ENCODE measurements at places on chromosomes 13 and 19.

GRCh38 chr13:36345438-36346221 lies 564 bp downstream of the SPART start:
- DNase-seq: no peak

GRCh38 chr19:17020385-17020784 lies 6.2 kb downstream of the CPAMD8 start:
- DNase-seq: no peak

- no peak for DNase-seq
These were observed 9.0 kb downstream of the SLC25A15 start for GRCh38 chr13:40798380-40798779.

DNA sequence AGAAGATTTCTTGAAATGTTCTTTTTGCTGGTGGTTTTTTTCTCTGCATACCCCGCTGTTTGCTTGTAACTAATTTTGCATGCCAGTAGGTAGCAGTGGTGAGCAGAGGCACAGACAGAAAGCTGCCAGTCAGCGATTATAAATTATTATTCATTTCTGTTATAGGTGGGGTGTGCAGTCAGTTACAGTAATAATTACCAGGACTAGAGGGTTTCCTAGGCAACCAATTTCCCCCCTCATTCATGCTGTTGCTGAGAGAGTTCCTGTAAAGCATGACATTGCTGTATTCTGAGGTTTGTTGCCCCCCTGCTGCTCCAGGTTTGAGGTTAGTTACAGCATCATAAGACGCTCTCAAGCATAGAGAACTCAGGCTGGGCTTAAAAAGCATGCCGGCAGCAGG lies 104.5 kb downstream of the URI1 start:
- DNase-seq: peak; percentile 26

GRCh38 chr19:43790587-43790986 lies 9.8 kb upstream of the KCNN4 start:
- peak; percentile 14 for DNase-seq

DNA sequence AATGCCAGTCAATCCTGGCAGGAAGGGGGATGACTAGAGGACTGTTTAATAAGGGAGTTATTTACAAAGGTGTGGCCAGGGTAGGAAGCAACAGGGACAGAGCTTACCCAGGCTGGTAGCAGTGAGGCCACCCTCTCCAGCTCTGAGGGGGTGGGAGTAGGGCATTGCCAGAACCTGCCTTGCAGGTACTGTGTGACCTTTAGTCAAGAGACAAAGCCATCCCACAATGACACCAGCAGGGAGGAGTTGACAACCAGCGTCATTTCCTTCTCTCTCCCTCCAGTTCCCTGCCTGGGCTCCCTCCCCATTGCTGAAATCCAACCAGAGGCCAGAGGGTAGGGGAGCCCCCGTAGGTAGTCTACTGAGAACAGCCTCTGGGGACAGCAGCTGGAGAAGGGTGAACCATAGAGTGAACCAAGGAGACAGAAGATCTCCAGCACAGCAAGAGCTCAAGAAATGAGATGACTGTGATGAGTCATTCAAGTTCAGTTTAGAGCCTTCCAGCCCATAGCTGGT lies 33.3 kb upstream of the SPATA13 start:
- DNase-seq: no peak
